ENCODE measurements at places on chromosomes 6 and 20.

GRCh38 chr20:18304618-18305017, 16.3 kb downstream of the ZNF133 start:
- no peak for DNase-seq

DNA sequence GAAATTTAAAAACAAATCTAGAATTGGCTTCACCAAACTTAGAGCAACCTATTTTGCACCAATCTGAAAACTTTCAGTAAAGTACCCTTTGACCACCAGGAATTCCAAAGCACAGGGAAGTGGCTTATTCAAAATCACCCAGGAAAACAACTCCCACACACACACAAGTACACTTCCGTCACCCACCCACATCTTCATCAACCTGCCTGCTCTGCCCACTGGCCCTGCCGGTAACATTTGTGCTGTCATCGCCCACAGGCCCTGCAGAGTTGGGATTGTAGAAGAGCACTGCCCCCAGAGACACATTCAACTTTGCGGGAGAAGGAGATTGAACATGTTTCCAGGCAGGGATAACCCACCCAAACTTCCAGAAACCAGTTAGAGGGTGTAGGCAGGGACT, 19.3 kb upstream of the SCML4 start:
- DNase-seq, result no peak

GRCh38 chr6:149271348-149272340, 45.9 kb upstream of the TAB2 start:
- peak; percentile 80 for DNase-seq

GRCh38 chr6:24847402-24847801, 48.7 kb upstream of the ARMH2 start:
- no peak for DNase-seq

DNA sequence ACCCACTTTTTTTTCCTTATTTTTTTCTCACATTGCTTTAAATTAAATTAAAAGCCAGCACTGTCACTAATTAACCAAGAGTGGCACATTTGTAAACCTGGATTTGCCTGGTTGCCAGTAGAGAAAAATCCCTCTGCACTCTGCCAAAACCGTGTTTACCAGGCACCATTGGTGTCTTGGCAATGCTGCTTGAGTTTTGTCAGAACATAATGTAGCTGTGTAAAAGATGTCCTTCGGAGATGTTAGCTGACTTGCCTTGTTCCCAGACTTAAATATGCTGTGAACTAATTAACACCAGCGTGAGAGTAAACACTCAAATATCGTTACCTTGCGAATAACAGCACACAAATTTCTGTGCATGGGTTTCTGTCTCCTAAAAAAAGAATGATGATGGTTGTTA, 694.9 kb upstream of the ID4 start:
- DNase-seq, result no peak

DNA sequence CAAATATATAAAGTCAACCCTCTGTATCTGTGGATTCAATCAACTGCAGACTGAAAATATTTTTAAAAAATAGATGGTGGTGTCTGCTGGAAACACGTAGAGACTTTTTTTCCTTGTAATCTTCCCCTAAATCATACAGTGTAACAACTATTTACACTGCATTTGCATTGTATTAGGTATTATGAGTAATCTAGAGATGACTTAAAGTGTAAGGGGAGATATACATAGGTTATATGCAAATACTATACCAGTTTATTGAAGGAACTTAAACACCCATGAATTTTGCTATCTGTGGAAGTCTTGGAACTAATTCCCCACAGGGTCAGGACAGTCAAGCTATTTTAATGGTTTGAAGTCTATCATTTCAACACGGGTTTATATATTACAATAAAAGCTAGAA, 10.2 kb downstream of the HDAC2 start:
- DNase-seq, result no peak

- no peak for DNase-seq
Measured at GRCh38 chr6:154758125-154758524, 24.9 kb downstream of the SCAF8 start.

DNA sequence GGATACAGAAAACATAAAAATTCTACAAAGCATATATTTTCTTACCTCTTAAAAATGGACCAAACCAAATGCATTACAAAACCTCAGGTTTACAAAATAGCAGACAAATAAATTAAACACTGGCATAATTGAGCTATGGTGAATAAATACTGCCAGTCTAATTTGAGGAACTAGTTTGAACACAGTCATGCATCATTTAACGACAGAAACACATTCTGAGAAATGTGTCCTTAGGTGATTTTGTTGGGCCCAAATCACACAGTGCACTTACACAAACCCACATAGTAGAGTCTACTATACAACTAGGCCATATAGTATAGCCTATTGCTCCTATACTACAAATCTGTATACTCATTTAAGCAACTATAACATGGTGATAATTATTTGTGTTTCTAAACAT, 215.6 kb downstream of the FOXC1 start:
- no peak for DNase-seq

DNA sequence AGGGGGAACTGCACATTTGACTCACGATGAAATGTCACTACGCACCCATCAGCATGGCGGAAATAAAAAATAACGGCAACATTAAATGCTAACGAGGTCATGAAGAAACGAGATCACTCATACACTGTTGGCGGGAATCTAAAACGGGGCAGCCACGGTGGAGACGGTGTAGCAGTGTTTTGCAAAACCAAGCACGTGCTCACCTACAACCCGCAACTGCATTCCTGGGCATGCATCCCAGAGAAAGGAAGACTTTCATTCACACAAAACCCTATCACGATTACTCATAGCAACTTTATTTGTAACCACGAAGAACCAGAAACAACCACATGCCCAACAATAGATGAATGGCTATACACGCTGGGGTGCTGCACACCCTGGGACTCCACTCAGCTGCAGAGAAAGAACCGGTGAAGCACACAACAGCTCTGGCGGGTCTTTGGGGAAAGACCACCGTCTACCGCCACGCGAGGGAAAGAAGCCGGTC, 77.0 kb downstream of the YTHDF1 start:
- DNase-seq, result no peak

- DNase-seq, result no peak
Measured at GRCh38 chr20:58891718-58892140, 39.2 kb downstream of the GNAS start.

DNA sequence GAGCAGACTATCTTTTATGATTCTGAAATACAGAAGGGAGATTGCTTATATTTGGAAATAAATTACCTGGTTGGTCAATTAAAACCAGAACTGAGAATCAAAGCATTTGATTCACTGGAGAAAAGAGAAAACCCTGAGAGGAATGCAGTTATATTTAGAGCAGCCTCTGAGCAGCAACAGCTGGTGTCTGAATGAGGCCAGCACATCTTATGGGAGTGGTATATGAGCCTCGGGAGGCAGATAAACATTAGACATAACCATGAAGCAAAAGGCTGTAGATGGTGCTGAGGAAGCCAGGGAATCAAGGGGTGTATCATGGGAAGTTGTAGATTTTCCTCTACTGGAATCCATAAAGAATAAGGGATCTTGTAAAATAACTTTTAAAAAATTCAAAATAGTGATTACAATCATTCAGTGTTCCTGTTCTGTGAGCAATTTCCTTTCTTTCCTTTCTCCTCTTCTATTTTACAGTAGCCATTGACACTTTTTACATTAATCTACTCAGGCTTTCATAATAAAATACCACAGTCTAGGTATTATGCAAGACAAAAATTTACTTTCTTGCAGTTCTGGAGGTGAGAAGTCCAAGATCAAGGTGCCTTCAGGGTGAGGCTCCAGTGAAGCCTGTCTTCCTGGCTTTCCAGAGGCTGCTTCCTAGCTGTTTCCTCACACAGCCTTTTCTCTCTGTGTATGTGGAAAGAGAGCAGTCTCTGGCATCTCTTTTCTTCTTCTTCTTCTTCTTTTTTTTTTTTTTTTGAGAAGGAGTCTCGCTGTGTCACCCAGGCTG, 32.8 kb upstream of the ENPP5 start:
- no peak for DNase-seq

Data from activated CD8-positive, alpha-beta memory T cell treated with anti-CD3 and anti-CD28 coated beads for 4 hours (primary cell).